ENCODE measurements at places on chromosomes 12 and 14.

DNA sequence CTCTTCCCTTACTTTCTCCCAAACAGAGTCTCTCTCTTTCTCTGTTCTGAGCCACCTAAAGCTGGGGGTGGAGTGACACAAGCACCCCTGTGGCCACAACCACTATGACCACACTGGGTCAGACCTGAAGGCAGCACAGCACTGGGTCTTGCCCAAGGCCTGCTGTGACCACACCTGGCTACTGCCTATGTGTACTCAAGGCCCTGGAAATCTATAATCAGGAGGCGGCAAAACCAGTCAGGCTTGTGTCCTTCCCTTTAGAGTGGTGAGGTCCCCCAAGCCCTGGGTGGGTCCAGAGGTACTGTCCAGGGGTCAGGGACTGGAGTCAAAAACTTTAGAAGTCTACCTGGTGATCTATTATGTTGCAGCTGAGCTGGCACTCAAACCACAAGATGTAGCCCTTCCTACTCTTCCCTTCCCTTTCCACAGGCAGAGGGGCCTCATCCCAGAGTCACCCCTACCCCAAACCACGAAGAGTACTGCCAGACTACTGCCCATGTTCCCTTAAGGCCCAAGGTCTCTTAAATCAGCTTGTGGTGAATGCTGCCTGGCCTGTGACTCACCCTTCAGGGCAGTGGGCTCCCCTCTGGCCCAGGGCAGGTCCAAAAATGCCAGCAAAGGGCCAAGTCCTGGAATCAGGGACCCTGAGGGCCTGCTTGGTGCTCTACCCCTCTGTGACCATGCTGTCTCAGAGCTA, 179.8 kb upstream of the DYRK2 start:
- DNase-seq, result no peak

DNA sequence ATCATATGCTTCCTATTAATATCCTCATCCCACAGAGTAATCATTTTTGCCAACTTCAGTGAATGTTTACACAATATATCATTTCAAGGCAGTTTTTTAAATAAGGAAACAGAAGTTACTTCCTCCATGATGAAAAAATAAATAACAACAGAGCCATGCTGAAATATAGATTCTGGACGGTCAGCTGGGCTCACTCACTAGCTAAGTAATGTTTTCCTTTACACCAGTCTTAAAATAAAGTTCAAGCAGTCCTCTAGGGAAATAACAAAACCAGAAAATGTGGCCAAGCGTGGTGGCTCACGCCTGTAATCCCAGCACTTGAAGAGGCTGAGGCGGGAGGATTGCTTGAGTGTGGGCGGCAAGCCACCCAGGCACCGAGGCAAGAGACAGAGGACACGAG, 28.7 kb downstream of the AICDA start:
- no peak for DNase-seq

GRCh38 chr14:94016446-94016976, 9.6 kb upstream of the OTUB2 start:
- DNase-seq, result no peak

GRCh38 chr14:75610834-75611233, 32.4 kb downstream of the FLVCR2 start:
- DNase-seq, result no peak

GRCh38 chr14:93912782-93913181, 14.4 kb upstream of the FAM181A start:
- no peak for DNase-seq

DNA sequence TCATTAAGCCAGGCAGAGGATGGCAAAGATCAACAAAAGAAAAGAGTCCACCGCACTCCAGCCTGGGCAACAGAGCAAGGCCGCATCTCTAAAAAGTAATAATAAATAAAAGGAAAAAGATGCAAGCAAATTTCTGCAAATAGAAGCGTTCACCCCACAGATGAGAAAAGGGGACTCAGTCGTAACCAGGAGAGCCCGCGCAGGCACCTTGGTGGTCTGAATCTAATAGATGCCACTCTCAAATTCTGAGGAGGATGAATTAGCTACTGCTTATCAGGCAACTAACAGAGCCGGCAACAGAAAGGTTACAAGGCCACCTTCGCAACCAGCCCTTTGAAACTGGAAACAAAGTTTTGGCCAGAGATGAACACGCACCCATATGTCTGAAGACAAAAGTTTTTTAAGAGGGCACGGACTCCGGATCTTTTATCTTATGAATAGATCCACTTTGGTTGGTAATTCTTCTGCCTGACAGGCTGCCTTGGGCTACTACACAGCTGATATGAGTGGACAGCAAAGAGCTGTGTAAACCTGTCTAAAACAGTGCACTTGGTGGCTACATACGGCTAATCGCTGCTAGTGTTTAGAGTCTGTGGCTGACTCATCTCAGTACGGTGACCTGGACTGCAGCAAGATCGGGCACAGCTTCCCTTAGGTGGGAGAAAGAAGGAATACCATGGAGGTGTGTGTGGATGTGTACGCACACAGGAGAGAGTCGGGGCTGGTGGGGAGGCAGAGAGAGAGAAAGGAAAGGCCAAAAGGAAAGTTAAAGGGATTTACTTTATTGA, 32.9 kb upstream of the TTC7B start:
- DNase-seq, result no peak

- DNase-seq, result no peak
Measured at GRCh38 chr14:53545217-53545616, 392.1 kb upstream of the DDHD1 start.

DNA sequence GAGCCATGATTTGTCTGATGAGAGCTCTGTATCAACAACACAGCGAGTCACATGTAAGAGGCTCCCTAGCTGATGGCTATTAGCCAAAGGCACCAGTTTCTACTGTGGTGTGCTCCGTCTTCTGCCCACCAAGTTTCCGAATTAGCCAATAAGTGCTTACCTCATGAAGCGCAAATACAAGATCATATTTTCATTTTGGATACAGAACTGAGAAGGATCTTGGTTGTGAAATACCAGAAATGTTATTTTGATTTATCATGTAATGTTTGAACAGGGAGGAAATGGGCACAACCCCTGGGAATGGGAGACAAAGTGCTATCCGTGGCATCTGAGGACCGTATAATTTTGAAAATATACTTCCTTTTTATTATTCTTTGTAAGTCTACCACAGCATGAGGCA, 234.3 kb downstream of the DACT1 start:
- no peak for DNase-seq

DNA sequence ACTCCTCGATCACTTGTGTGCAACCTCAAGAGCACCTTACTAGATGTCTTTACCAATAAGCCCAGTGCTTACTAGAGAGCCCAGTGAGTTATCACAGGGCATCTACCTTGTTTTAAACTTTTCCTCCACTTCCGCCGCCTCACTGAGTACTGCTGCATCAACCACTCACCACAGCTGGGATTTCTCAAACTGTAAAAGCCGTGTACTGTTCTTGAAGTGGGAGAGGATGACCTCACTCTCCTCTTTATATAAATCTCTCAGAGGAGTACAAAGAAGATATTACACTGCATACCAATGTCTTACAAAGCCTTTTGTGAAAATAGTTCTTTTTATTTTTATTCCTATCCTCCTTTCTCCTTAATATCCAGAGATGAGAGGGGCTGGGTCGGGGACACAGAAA, 94.1 kb downstream of the PLCZ1 start:
- no peak for DNase-seq

GRCh38 chr12:11656550-11656949, 7.1 kb downstream of the ETV6 start:
- DNase-seq, result no peak

DNA sequence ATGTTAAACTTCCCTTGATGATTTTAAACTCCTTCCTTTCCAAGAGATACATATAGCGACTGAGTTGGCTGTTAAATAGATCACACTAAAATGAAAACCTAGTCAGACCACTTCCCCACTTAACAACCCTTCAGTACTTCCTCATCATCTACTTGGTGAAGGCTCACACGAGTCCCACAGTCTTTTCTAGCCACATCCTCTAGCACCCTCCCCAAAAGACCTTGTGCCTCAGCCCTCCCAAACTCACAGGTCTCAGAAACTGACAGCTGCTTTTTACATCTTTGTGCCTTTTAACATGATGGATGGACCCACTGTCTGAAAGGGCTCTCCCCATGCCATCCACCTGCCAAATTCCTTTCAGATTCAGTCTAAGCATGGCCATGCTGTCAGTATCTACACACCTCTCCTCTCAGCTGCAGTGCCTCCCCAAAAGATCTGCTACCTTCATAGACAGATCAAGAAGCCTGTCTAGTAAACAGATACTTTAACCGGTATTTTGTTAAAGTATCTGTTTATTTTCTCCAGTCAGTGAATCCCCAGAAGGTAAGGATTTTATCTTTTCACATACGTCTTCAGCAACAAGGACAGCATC, 65.1 kb upstream of the GPHB5 start:
- no peak for DNase-seq

DNA sequence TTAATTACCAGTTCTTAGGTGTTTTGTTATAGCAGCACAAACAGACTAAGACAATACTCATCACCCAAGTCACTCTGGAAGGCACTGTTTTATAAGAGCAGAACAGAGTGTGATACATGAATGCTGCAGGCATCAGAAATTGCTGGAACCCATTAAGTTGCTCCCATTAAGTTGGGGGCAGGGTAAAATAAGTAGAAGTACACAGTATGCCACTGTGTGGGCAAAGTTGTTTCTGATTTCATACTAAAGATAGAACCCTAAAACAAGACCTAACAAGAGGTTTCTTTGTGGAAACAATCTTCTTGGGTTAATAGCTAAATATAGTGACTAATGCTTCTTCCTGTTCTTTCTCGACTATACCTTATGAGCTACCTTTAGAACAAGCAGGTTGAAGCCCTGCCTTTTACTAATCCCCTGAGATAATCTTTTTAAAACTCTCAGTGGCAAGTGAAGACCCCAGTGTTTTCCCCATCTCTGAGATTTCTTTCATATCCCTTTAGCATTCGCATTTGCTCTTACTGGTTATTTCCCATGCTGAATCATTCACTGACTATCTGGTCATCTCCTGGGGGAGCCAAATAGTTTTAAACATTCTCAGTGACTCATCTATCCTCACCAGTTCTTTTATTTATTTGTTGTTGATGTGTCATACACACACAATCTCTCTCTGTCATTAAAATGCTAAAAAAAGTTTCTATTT, 52.3 kb downstream of the SOCS2 start:
- DNase-seq, result peak; percentile 31

DNA sequence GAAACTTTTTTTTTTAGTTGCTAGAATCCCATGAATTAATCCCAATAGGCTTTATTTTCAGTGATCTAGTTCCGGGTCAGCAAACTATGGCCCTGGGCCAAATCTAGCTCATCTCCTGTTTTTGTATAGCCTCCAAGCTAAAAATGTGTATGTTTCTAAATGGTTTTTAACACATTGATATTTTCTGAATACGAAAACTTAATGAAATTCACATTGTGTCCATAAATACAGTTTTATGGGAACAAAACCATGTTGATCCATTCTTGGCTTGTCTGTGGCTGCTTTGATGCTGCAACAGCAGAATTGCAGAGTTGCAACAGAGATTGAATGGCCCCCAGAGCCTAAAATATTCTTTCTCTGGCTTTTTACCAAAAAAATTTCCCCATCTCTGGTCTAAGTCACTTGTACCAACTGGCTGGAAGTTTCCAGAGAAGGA, 47.5 kb downstream of the ZNF664 start:
- DNase-seq, result no peak

DNA sequence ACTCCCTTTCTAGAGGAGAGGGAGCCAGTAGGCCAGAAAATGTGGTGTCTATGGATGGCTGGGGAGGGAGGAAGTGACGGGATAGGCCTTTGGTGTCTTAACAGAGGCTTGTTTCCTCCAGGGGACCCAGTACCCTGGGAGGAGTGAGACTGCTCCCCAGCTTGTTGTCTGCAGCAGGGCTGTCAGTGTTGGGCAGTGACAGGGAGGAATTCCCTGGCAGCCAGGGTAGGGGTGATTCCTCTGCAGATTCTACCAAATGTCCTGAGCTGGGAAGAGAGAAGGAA, 64.0 kb downstream of the GALNT16 start:
- DNase-seq, result no peak

DNA sequence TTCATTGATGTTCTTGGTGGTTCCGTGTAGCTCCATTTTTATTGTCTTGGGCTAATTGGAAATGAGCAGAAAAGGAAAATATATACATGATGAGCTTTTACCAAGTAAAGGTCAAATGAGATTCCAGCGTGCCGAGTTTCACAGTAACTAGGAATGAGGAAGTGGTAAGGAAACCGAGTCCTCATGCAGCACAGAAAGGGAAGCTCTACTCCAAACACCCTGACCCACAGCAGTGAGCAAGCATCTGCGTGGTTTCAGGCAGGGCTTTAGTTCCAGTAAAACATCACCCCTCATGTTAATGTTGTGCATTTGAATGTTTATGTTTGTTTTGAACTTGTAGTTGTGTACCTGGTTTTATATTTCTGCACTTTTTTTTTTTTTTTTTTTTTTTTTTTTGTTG, 208.0 kb downstream of the SLC41A2 start:
- DNase-seq, result peak; percentile 71

GRCh38 chr14:22908601-22909000, 10.3 kb downstream of the RBM23 start:
- no peak for DNase-seq
